ENCODE measurements at places on chromosomes 7 and 10.

- no peak for DNase-seq
These were observed 158.2 kb downstream of the CELF2 start for GRCh38 chr10:11175823-11176243.

DNA sequence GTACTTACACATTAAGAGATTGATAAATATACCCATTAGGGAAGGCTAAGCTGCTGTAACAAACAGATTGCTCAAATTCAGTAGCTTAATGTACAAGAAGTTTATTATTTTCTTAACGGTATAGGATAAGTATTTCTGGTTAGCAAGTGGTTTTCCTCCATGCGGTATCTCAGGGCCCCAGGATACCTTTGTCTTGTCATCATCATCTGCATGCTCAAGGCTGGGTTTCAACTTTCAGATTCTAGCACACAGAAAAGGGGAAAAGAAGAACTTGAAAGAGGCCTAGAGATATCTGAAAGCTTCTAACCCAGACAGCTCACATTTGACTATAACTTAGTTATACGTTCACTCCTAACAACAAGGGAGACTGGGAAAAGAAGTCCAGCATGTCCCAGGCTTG is 11.8 kb upstream of the GALNT17 start:
- DNase-seq: no peak

DNA sequence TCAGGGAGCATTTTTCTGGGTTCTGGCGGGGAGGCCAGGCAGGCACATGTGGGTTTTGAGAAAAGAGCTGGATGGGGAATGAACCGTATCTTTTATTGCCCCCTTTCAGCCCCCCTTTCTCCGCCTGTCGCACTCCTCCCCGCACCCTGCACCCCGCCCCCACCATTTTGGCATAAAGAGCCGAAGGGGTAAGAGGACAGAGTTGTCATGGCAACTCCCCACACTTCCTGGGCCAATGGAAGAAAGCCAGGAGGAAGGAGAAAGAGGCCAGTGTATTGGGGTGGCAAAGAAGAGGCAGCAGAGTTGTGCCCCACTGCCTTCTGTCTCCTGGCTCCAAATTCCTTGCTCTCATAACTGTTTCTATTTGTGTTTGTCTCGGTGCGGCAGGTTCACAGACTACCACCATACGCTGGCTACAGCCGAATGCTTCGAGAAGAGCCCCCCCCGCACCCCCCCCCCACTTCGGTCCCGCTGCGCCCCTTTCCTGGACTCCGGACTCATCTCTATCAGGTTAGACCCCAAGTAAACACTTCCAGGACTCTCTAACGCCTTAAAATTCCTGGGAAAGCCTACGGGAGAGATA is 3.4 kb downstream of the KCNIP2 start:
- DNase-seq: no peak

GRCh38 chr10:114327537-114328440 is 76.5 kb downstream of the AFAP1L2 start:
- DNase-seq: no peak

DNA sequence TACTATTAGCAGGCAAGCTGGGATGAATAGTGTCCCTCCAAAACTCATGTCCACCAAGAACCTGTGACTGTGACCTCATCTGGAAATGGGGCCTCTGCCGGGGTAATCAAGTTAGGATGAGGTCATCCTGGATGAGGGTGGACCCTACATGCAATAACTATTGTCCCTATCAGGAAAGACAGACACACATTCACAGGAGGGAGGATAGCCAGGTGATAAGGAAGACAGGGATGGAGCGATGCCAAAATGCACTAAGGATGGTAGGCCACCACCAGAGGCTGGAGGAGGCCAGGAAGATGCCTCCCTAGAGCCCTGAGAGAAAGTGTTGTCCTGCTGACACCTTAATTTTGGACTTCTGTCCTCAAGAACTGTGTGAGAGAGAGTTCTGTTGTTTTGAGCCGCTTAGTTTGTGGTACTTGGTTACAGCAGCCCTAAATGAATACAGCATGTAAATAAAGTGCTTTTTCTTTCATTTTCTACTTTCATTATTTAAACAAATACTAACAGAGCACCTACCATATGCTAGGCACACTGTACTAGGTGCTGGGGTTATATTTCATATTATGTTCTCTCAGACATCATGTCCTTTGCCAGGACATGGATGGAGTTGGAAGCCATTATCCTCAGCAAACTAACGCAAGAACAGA is 111.9 kb downstream of the USP6NL start:
- DNase-seq: no peak

- no peak for DNase-seq
These were observed 131.8 kb downstream of the RNF216 start for GRCh38 chr7:5649641-5650040.

DNA sequence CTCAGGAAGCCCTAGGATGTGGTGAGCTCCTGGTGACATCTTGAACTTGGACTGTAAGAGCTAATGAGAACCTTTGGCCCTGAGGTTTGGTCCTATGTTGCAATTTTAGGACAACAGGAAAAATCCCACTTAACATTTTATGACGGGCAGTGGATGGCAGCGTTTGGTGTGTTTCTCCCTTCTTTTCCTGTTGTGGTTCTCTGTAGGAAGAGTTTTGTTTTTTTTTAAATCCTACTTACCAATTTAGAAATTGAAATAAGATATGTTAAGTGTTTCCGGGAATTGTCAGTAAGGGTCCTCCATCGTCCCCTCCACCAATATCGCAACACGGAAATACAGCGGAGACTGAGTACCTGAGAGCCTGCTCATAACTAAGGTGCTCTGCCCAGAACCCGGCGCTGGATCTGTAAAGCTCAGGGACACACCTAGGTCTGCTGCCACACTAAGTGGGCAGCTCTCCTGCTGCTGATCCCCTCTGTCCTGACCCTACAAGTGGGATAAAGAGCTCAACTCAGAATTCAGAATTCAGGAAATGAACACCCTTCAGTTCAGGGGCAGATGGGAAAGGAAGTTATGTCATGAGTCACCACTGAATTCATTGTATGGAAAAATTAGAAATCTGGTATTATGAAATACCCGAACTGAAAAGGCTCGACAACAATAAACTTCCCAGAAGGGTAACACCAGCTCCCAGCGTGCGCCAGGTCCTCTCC is 9.1 kb upstream of the PROSER2 start:
- DNase-seq: no peak

- no peak for DNase-seq
These were observed 78.7 kb downstream of the CLEC2L start for GRCh38 chr7:139602143-139602722.

DNA sequence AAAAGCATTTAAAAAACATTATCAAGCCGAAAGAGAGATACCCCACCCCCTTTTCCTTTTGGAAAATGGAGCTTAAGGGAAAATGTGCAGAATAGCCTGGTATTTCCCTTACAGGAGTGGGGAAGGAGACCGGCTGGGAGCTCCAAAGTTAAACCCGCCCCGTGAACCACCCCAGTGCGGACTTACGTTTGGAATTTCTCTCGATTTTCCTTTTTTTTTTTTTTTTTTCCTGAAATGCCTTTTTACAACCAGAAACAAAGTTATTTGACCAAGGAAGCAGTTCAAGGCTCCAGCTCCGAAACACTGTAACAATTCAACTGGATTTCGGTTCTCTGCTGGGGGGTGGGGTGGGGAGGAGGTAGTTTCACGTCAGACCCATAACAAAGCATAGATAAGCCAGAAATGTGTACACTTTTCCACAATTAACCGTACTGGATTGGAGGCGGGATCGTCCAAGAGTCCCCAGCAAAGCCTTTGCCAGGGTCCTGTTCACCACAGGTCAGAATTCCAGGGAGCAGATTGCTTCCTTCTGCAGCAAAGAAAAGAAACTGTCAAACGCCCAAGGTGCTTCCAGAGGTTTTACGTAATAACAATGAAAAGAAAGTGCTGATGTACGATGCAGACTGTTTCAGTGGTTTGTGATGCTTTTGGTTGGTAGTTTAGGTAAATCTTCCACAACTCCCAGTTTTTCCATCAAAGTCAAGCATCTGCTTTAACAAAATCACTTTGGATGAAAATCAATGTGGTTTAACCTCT is 6.7 kb downstream of the SKIDA1 start:
- no peak for DNase-seq

- DNase-seq: no peak
These were observed 12.2 kb downstream of the TAS2R60 start for GRCh38 chr7:143455491-143455890.

DNA sequence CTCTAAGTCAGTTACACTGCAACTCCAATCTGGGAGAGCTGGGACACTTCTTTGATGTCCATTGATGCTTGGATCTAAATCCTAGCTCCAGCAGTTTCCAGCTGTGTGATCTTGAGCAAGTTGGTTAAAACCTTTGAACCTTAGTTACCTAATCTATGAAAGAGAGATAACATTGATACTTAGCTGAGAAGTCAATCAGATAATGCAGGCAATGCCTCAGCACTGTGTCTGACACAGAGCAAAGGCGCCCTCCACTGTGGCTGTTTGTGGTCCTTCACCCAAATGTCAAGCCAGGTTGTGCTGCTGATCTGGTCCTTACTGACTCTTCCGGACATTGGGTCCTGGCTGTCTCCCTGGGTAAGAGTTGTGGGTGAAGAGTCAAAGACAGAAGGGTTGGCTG is 20.2 kb downstream of the DNTT start:
- DNase-seq: no peak

DNA sequence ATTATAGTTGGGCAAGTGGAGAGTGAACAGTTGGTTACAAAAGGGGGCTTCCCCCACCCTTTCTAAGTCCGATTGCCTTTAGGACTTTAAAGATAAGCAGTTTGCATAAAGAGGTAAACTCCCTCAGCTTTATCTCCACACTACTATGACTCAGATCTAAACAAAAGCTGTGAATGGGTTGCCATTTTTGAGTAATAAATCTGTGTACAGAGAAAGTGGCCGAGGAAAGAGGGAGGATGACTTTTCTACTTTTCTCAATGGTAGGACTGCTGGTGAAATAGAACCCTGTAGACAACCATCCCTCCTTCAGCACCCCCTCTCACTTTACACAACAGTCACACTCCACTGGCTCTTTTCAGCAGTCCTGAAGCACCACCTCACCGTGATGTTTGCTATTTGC is 71.2 kb downstream of the DNMBP start:
- no peak for DNase-seq

- DNase-seq: no peak
These were observed 201.5 kb downstream of the DNAJB6 start for GRCh38 chr7:157538321-157538720.

- DNase-seq: peak; percentile 18
These were observed 6.3 kb upstream of the ZNF736 start for GRCh38 chr7:64307254-64308015.

GRCh38 chr10:101141616-101142532 is 10.8 kb downstream of the TLX1 start:
- DNase-seq: peak; percentile 56

GRCh38 chr7:140026935-140027334 is 35.8 kb downstream of the PARP12 start:
- DNase-seq: no peak

DNA sequence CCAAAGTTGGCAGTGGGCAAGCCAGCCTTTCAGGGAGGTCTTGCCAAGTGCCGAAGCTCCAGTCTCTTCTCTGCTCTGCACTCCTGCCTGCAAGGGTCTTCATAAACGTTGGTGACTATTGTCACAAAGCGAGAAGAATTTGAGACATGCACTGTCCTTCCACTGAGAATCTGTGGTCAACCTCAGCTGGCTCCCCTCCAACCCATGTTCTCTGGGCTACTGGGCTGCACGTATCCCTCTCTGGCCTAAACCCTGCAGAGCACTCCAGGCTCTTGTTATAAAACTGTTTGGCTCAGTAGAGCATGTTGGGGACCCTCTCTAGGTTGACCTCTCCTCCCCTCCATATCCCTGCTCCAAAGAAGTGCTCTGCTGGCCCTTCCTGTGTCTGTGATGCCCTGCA is 260.4 kb upstream of the NFE2L3 start:
- DNase-seq: no peak

DNA sequence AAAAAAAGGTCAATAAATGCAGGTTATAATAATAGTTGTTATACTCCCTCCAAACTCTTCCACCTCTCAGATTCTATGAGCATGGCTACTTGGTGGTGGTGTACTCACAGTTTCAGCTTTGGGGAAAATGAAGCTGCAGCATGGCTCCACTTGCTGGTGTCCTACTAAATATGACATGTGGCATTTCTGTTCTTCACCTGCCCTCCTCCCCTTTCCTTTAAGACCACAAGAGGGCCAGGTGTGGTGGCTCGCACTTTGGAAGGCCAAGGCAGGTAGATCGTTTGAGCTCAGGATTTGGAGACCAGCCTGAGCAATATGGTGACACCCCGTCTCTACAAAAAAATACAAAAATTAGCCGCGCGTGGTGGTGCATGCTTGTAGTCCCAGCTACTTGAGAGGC is 101.1 kb downstream of the SLC37A3 start:
- DNase-seq: no peak

DNA sequence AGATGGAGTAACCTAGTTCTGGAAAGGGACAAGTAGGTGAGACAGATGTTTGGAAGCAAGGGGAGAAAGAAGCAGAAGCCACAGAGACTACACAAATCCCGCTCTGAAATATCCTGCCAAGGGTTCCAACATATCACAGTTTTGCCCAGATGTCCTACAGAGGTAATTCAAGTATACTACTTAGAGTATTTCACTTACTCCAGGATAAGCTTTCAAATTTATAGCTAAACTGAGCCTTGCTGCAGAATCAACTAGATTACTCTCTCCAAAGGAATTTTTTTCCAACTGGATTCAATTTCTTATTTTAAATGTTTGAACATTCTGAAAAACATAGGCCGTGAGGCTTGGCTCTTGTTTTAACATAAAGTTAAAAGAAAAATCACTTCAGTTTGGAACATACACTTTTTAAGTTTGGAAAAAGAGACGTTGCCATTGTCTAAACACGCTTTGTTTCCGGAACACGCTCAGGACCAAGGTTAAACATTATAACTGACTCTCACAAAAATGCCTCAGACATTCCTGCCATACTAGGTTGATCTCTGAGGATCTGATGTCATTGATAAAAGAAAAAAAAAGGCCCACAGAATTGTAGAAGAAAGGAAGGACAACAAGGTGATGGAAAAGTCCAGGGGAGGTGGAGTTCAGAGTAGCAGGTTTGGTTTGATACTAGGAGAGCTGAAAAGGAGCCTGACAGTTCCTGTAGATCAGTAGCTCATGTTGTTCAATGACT is 74.8 kb downstream of the FAM185A start:
- DNase-seq: no peak

DNA sequence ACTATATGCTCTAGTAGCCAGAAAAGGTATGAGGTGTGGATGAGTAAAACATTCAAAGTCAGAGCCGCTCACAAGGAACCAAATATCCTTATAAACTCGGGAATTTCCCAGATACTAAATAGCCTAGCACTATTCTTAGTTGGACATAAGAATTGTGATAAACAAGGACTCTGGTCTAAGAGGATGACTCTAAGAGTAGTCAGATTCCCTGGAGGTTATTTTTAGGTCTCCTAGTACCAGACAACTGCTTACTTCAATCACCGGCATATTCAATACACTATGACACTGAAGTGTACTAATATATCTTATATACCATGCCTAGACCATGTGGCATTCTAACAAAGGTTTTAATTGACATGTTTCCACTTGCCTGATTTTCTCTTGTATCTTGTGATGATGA is 56.5 kb downstream of the LMBR1 start:
- no peak for DNase-seq

DNA sequence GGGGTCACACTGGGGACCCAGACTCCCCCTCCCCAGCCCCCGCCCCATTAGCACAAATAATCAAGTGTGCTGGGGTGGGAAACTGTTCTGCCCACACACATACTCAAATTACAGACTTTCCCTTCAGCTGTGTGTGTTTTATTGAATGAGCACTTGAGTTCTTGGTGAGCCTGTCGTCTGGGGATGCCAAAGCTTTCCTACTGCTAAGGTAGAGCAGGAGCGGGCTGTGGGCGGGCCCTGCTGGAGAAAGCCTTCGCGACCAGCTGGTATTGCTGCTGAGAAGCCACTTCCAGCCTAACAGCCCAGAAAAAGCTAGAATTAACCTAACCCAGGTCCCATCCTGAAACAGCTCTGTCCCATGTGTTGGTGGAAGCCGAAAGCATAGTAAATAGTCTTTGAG is 87.0 kb upstream of the KMT2E start:
- no peak for DNase-seq
